CD4-positive, alpha-beta memory T cell (primary cell): ENCODE measurements at places on chromosomes 11 and 22. TPM values are rescaled to one million over a fixed set of nuclear protein-coding genes. Genes with fewer than 3 reads are reported as not detected.

Gene HOATZ
- not detected for polyA plus RNA-seq

- no peak for DNase-seq
- H3K27me3 ChIP-seq, result no peaks in the 10 kb centered on the region
- H3K4me1 ChIP-seq, result no peaks in the 10 kb centered on the region
- peaks cover 6% of the 10 kb centered on the region for H3K36me3 ChIP-seq
- no peak overlapping the region for H3K27ac ChIP-seq
Observed at GRCh38 chr11:44244639-44245310, 65.2 kb downstream of the ALX4 start.

DNA sequence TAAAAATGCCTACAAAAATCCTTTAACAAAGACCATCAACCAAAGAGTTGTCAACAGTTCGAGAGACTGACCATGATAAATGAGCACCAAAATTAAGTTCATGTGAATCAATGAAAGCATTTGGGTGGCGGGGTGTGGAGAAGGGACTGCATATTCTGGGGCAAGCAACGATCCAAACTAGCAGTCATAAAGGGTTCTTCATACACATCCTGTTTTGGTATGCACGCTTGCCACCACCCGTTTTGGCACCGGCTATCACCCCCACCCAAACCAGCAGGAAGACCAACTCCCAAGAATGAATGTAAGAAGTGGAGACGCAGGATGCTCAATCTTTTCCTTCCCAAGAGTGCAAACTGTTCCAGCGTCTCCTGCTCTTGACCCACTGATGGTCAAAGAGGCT lies 80.8 kb downstream of the SGSM3 start:
- peak overlapping the region; percentile 16 for H3K4me3 ChIP-seq
- peaks cover 71% of the 10 kb centered on the region for H3K4me1 ChIP-seq
- no peak for DNase-seq

DNA sequence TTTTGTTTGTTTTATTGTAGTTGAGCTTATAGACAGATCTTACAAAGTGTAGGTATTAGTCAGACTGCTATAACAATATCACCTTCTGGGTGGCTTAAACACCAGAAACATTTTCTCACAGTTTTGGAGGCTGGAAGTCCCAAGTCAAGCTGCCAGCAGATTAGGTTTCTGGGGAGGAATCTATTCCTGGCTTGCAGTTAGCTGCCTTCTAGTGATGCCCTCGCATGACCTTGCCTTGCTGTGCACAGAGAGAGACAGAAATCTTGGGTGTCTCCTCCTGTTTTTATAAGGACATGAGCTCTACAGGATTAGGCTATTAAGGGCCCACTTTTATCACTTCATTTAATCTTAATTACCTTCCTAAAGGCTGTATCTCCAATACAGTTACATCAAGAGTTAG lies 1635.2 kb downstream of the FAM181B start:
- no peak overlapping the region for H3K4me3 ChIP-seq
- no peak for DNase-seq
- no peaks in the 10 kb centered on the region for H3K36me3 ChIP-seq
- H3K27ac ChIP-seq, result no peak overlapping the region
- H3K4me1 ChIP-seq, result no peaks in the 10 kb centered on the region

DNA sequence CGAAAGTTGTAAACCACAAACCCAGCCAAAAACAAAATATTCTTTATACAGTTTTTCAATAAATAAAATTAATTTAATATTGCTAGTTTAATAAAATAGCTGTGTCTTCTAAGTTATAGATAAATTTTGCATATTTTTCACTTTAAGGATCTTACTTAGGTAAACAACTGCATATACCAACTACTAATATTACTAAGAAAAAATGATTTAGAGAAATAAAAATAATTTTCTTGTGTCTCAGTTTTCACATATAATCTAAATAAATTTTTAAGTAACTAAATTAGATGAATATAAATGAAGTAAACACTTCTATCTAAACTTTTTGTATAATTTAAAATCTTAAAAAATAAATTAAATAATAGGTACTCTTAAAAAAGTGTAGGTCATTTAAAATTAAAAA lies 67.1 kb upstream of the TOP3B start:
- H3K27ac ChIP-seq, result no peak overlapping the region
- no peak for DNase-seq
- H3K27me3 ChIP-seq, result no peaks in the 10 kb centered on the region

DNA sequence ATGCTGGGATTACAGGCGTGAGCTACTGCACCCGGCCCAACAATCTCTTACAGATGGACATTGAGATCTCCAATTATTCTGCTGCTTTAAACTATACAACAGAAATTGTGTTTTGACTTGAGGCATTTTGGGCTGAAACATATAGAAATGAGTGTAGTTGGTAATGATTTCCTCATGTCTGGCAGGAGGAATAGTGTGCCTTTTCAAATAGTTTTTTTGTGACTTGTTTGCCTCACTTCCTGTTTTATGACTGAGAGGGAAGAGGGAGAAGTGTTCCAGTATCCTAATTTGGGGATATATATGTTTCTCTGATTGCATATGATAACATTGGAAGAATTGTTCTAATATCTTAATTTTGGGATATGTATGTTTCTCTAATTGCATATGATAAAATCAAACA lies 40.2 kb downstream of the EP300 start:
- H3K27me3 ChIP-seq, result no peaks in the 10 kb centered on the region
- no peaks in the 10 kb centered on the region for H3K4me1 ChIP-seq
- peaks cover 76% of the 10 kb centered on the region for H3K36me3 ChIP-seq

- DNase-seq, result peak; percentile 47
- H3K27me3 ChIP-seq, result no peaks in the 10 kb centered on the region
- peaks cover 4% of the 10 kb centered on the region for H3K36me3 ChIP-seq
- peak within 1 kb of the TSS; percentile 32 for H3K4me3 ChIP-seq
- H3K4me1 ChIP-seq, result peaks cover 34% of the 10 kb centered on the region
- H3K27ac ChIP-seq, result peak within 1 kb of the TSS; percentile 45
Observed at GRCh38 chr11:57426929-57427726, at the start of gene SLC43A3. SLC43A3 (minus strand) TSS chr11:57427121; CDS start chr11:57426172, 949 bp downstream.
